ENCODE measurements at places on chromosomes 7 and 10. TPM values are rescaled to one million over a fixed set of nuclear protein-coding genes. Genes with fewer than 3 reads are reported as not detected.

STEAP1B gene
- 0.07 TPM for total RNA-seq

FKBP6 gene
- total RNA-seq = not detected

GRID2IP gene
- not detected for total RNA-seq

HEPACAM2 gene
- total RNA-seq = not detected

SPDYE5 gene
- not detected for total RNA-seq

All from A549 treated with AZD2906 at 1 μM for 4 hours (cell line).